ENCODE measurements at places on chromosomes 7 and 10. TPM values are rescaled to one million over a fixed set of nuclear protein-coding genes. Genes with fewer than 3 reads are reported as not detected.

- no peak overlapping the region for H3K27ac ChIP-seq
- no peaks in the 10 kb centered on the region for H3K27me3 ChIP-seq
- H3K36me3 ChIP-seq, result no peaks in the 10 kb centered on the region
- no peaks in the 10 kb centered on the region for H3K4me1 ChIP-seq
- no peak overlapping the region for H3K4me3 ChIP-seq
These were observed 236.7 kb downstream of the GLRX3 start for GRCh38 chr10:130372866-130373265.

GRCh38 chr7:93717217-93717900, 142.8 kb upstream of the CALCR start:
- H3K4me3 ChIP-seq, result no peak overlapping the region
- H3K4me1 ChIP-seq, result no peaks in the 10 kb centered on the region
- DNase-seq, result no peak

DNA sequence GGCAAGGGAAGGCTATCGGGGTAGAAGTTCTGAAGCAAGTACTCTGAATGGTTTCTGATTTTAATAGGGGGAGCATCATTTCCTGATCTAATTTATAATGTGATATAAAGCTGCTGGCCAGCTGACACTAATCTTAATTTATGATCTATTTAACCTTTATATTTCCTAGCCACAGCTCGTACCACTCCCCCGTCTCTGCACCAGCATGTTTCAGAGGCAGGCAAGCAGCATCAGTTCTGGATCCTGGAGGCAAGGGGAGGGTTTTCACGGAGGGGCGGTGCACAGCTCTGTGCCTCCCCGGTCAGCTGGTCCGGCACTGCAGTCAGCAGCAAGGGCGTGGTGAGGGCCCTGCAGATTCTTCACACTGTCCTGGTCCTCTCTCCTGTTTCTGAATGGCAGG, 30.0 kb downstream of the MGMT start:
- H3K27me3 ChIP-seq, result no peaks in the 10 kb centered on the region
- no peak for DNase-seq
- no peak overlapping the region for H3K27ac ChIP-seq
- H3K4me3 ChIP-seq, result no peak overlapping the region

DNA sequence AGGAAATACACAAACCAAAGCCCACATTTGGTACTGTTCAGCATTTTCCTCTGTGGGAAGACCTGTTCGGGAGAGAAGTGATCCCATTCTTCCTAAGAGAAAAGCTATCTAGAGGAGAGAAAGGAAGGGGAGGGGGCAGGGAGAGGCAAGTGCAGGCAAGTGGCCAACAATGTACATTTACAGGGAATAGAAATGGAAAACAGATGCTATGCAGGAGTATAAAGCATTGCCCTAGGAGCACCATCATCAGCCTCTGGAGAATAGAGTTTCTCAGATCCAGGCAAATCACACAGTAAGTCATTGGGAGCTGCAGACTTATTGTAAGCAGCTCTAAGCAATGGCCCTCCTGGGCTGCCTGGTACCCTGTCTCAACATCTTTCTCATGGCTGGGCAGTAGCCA, 424.4 kb upstream of the AUTS2 start:
- H3K4me3 ChIP-seq, result no peak overlapping the region
- H3K27me3 ChIP-seq, result no peaks in the 10 kb centered on the region
- DNase-seq, result no peak
- no peaks in the 10 kb centered on the region for H3K36me3 ChIP-seq

DNA sequence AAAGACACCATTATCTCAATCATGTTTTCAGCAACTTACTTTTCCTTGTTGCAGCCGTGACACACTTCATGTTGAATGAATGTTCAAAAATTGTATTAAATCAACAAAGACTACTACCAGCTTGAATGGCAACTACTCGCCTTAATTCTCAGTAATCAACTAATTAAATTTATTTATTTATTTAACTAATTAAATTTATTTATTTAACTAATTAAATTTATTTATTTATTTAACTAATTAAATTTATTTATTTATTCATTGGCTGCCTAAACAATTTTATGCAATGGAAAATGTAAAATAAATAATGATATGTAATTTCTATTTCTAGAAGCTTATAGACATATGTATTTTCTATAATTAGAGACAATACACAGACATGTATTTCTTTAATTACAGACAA, 435.4 kb downstream of the GPAM start:
- H3K4me1 ChIP-seq, result no peaks in the 10 kb centered on the region
- H3K4me3 ChIP-seq, result no peak overlapping the region
- no peak for DNase-seq
- no peaks in the 10 kb centered on the region for H3K36me3 ChIP-seq

The NODAL gene
- 2.0 TPM for polyA plus RNA-seq

GRCh38 chr7:121901026-121901425, 28.1 kb downstream of the PTPRZ1 start:
- peaks cover 6% of the 10 kb centered on the region for H3K36me3 ChIP-seq
- peaks cover 1% of the 10 kb centered on the region for H3K27me3 ChIP-seq
- DNase-seq, result no peak
- no peaks in the 10 kb centered on the region for H3K4me1 ChIP-seq
- H3K27ac ChIP-seq, result no peak overlapping the region

The ERVW-1 gene
- 0.08 TPM for polyA plus RNA-seq

DNA sequence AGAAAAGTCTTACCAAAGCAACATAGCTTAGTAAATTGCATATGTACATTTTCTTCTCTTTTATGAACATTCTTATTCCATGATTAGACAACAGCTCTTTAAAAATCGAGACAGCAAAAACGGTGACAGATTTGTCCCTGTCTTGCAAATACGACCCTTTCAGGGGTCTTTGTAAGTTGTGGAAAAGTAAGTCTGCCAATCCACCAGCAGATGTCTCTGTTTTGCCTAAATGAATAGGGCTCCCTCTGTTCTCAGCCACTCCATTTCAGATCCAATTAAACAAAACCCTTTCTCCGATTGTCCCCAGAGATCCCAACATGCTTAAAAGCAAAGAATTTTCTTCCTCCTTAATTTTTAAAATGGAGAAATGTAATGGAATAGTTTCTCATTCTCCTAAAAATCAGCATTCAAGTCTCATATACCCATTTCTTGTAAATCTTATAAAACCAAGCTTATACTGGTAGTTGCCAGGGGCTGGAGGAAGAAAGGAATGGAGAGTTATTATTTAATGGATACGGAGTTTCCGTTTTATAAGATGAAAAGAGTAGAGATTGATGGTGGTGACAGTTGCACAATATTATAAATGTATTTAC, 61.0 kb upstream of the NFE2L3 start:
- H3K27ac ChIP-seq, result no peak overlapping the region
- no peak for DNase-seq
- H3K4me3 ChIP-seq, result no peak overlapping the region
- no peaks in the 10 kb centered on the region for H3K27me3 ChIP-seq

- DNase-seq, result no peak
- H3K4me1 ChIP-seq, result peaks cover 3% of the 10 kb centered on the region
- H3K27me3 ChIP-seq, result no peaks in the 10 kb centered on the region
- H3K4me3 ChIP-seq, result no peak overlapping the region
- no peaks in the 10 kb centered on the region for H3K36me3 ChIP-seq
These were observed 20.5 kb downstream of the PIP4K2A start for GRCh38 chr10:22693860-22694259.

- H3K36me3 ChIP-seq, result peaks cover 15% of the 10 kb centered on the region
- no peaks in the 10 kb centered on the region for H3K27me3 ChIP-seq
- H3K27ac ChIP-seq, result peak overlapping the region; percentile 98
- H3K4me1 ChIP-seq, result peaks cover 23% of the 10 kb centered on the region
- H3K4me3 ChIP-seq, result peak overlapping the region; percentile 86
- DNase-seq, result peak; percentile 87
These were observed 99.5 kb downstream of the HIP1 start for GRCh38 chr7:75639071-75639885.

The TEX36 gene
- not detected for polyA plus RNA-seq

DNA sequence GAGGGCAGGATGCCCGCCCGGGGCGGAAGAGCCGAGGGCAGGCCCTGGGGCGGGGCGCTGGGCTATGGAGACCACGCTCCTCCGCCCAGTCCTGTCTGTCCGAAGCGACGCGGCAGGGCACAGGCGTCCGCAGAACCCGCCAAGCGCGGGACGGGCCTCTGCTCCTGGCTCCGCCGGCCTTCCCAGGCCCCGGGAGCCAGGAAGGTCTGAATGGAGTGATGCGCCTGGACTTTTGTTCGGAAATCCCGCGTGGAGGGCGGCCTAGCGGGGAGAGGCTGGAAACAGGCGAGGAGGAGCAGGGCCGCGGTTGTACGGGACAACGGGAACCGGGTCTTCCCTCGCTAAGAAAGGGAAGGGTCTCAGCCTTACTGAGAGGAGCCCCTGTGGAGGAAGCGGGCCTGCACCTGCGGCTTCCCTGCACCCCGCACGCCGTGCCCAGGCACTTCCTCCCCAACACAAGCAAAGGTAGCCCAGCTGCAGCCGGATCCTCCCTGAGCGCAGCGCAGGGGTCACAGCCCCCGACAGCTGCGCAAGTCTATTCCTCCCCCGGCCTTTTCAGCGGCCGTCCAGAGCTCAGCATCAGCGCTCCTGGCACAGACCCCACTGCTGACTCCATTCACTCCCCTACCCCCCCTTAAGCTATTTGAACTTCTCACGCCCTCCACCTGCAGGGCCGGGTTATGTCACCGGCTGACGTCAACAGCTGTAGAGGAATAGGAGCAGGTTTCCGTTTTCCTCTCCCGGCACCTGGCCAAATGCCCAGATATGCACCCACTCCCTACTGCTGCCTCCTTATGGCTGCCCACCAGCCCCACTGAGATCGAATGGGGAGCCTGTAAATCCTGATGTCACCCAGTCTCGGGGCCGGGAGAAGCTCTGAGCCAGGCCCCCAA, 143.2 kb upstream of the RET start:
- H3K27ac ChIP-seq, result no peak overlapping the region
- peaks cover 1% of the 10 kb centered on the region for H3K4me1 ChIP-seq
- peak overlapping the region; percentile 55 for H3K4me3 ChIP-seq
- peaks cover 22% of the 10 kb centered on the region for H3K27me3 ChIP-seq
- no peaks in the 10 kb centered on the region for H3K36me3 ChIP-seq

- no peak overlapping the region for H3K27ac ChIP-seq
- no peak overlapping the region for H3K4me3 ChIP-seq
- no peak for DNase-seq
- no peaks in the 10 kb centered on the region for H3K36me3 ChIP-seq
These were observed 117.3 kb upstream of the CDK6 start for GRCh38 chr7:92953657-92954056.

- H3K4me1 ChIP-seq, result no peaks in the 10 kb centered on the region
- H3K27ac ChIP-seq, result no peak overlapping the region
- DNase-seq, result no peak
- H3K4me3 ChIP-seq, result no peak overlapping the region
These were observed 182.0 kb downstream of the RPS24 start for GRCh38 chr10:78215645-78216044.

- no peak overlapping the region for H3K4me3 ChIP-seq
- H3K4me1 ChIP-seq, result no peaks in the 10 kb centered on the region
- no peaks in the 10 kb centered on the region for H3K27me3 ChIP-seq
- DNase-seq, result no peak
These were observed 65.1 kb upstream of the VSTM2A start for GRCh38 chr7:54477083-54477482.

GRCh38 chr7:101557978-101558741, 70.9 kb downstream of the MYL10 start:
- H3K4me3 ChIP-seq, result no peak overlapping the region
- H3K36me3 ChIP-seq, result no peaks in the 10 kb centered on the region
- no peak for DNase-seq
- H3K27ac ChIP-seq, result no peak overlapping the region
- no peaks in the 10 kb centered on the region for H3K4me1 ChIP-seq
- H3K27me3 ChIP-seq, result no peaks in the 10 kb centered on the region

DNA sequence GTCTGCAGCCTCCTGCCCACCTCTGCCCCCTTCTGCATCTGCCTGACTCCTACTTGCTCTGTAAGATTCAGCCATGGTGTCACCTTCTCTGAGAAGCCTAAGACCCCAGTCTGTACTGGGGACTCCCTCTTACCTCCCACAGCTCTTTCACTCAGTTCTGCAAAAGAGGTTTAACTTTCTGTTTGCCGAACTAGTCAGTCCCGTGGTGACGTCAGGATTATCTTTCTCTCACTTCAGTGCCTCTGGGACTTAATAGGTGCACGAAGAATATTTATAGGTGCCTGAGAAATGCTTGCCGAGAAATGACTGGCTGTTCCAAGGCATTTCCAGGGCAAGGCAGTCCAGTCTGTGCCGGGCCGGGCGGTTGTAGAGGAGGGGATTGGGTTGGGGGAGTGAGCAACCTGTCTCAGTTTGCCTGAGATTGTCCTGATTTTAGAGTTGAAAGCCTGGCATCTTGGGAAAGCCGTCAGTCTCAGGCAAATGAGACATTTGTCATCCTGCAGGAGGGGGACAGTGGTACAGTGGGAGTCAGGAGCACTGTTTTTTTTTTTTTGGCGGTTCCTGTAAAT, 227.5 kb upstream of the NPVF start:
- H3K4me3 ChIP-seq, result no peak overlapping the region
- no peak overlapping the region for H3K27ac ChIP-seq
- no peaks in the 10 kb centered on the region for H3K27me3 ChIP-seq
- H3K4me1 ChIP-seq, result no peaks in the 10 kb centered on the region

GRCh38 chr7:66602159-66602558, 26.5 kb upstream of the KCTD7 start:
- H3K4me1 ChIP-seq, result no peaks in the 10 kb centered on the region
- H3K4me3 ChIP-seq, result no peak overlapping the region
- no peak for DNase-seq
- no peaks in the 10 kb centered on the region for H3K27me3 ChIP-seq
- H3K27ac ChIP-seq, result no peak overlapping the region

DNA sequence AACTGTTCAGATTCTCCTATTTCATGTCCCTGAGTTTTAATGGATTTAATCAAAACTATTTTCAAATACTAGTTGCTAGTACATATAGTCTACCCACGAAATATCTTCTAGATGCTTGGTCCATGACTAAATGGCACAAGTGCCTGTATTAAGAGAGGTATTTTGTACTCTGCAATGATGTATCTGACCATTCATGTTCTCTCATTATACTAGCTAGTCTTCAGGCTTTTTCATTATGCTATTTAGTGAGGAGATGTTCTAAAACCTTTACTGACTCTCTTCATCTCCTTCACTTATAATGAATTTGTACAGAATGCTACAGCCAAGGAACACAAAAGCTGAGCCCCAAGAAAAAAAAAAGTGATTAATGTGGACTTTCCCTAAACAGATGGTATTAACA, 222.5 kb downstream of the AHR start:
- H3K27ac ChIP-seq, result no peak overlapping the region
- no peaks in the 10 kb centered on the region for H3K36me3 ChIP-seq
- no peak overlapping the region for H3K4me3 ChIP-seq
- H3K4me1 ChIP-seq, result no peaks in the 10 kb centered on the region
- no peaks in the 10 kb centered on the region for H3K27me3 ChIP-seq

GRCh38 chr10:126135177-126135576, 238.8 kb downstream of the FANK1 start:
- peaks cover 9% of the 10 kb centered on the region for H3K4me1 ChIP-seq
- H3K27ac ChIP-seq, result no peak overlapping the region
- no peaks in the 10 kb centered on the region for H3K27me3 ChIP-seq
- no peak for DNase-seq
- no peak overlapping the region for H3K4me3 ChIP-seq

DNA sequence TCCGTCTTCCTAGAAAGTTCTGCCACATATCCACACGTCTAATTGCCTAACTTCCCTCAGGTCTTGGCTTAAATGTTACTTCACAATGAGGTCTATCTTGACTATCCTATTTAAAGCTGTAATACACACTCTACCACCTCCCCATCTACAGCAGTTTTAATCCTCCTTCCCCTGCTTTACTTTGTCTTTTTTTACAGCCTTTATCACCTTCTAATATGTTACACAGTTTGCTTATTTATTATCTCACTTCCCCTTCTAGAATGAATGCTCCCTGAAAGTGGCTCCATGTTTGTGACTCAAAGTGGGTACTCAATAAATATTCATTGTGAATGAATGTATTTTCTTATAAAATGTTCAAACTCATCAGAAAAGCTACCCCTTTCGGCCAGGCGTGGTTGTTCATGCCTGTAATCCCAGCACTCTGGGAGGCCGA, 13.6 kb upstream of the MICU1 start:
- no peaks in the 10 kb centered on the region for H3K27me3 ChIP-seq
- no peak overlapping the region for H3K27ac ChIP-seq
- DNase-seq, result no peak
- no peaks in the 10 kb centered on the region for H3K36me3 ChIP-seq
- no peak overlapping the region for H3K4me3 ChIP-seq

The ASB13 gene
- polyA plus RNA-seq, result 17.0 TPM
